ENCODE measurements at places on chromosomes 7 and 10.
A peak's percentile ranks its signal among the peaks of the same experiment; 100 is the strongest.

DNA sequence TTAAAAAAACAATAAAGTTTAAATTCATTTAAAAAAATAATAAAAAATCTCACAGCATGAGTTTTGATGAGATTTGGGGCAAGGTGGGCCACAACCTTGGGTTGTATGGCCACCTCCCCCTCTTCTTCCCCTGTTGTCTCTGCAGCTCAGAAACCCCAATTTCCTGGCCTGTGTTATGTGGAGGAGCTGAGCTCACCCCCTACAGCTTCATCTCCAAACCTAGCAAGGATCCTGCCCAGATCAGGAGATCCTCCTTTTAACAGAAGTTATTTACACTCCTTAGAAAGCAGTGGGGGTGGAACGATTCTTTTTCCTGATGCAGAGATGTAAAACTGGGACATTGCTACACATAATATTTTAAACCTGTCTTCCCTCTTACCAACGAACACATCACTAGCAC, 6.9 kb upstream of the SH2D4B start:
- DNase-seq, result no peak

GRCh38 chr7:74542558-74543117, 88.9 kb downstream of the GTF2IRD1 start:
- no peak for DNase-seq

GRCh38 chr10:3820255-3820654, 35.2 kb upstream of the KLF6 start:
- DNase-seq, result no peak

DNA sequence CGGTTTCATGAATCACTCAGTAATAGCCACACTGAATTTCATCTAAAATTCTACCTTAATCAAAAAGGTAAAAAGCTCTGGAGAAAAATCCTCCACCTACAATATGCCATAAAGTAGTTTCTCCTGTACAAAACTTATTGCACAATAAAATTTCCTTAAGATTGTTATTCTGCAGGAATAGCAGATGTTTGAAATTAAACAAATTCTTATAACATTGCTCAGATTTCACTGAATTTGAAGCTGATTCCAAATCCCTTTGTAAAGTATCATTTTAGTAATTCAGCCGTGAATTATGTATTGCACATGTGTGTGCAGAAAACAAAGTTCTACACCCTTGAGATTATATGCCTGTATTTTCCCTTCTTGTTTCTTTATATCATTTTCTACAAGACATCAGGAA, 123.8 kb downstream of the AMPH start:
- DNase-seq, result no peak

- DNase-seq, result peak; percentile 36
Measured at GRCh38 chr10:49164559-49165188, 23.5 kb downstream of the TMEM273 start.

DNA sequence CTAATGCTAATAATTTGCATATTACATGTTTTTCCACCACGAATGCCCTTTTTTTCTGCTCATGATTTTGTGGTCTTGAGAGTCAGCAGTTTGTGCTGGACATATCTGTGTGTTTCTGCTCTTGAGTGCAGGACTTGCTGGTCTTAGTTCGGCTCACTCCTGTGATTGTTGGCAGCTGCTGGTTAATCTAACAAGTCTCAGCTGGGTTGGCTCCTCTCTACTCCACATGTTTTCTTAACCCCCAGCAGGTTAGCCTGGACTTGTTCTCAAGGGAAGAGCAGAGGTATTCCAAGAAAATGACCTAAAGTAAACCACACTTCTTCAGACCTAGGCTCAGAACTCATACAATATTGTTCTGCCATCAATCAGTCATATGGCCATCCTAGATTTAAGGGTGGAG, 1238.9 kb downstream of the XPNPEP1 start:
- no peak for DNase-seq

DNA sequence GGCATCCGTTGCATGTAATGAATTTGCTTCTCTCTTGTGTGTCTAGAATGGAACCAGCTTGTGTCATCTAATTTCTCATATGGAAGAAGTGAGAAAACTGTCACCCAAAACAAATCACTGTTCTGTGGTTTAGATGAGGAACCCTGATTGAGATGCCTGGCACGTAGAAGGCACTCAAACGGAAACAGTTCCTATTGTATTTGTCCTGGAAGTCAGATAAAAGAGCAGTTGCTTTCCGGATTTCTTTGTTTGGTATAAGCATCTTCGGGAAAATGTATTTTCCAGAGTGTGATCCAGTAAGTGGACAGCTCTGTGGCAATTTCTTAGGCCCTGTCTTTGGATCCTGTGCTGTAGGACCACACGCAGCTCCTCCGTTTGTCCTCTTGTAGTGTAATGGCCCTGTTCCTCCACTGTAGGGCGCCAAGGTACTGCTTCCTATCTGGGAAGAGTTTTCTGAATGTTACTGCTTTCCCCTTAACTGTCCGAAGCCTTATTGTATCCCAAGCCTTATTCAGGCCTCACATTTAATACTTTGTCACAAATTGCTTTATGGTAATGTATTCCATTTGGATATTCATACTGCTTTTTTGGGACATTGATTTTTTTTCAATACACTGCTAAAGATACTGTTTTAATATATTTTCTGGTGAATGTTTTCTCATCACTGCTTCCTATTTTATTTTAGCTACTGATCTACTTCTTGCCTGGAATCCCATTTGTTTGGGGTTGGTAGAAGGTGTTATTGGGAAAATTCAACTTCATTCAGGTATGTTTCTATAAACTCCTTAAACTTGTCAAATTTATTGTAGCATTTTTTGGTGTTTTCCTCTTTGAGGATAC, 24.8 kb downstream of the INPP5F start:
- peak; percentile 72 for DNase-seq

- DNase-seq, result no peak
Measured at GRCh38 chr10:122368502-122369254, 5.8 kb upstream of the PLEKHA1 start.

- no peak for DNase-seq
Measured at GRCh38 chr10:26759008-26759407, 61.5 kb downstream of the PDSS1 start.

GRCh38 chr10:51139176-51139575, 64.9 kb downstream of the PRKG1 start:
- no peak for DNase-seq

Data from CD4-positive, alpha-beta T cell treated with Interleukin-21 for 1 hour (primary cell).